ENCODE measurements at places on chromosomes 5 and 9. TPM values are rescaled to one million over a fixed set of nuclear protein-coding genes. Genes with fewer than 3 reads are reported as not detected.

The ENTPD2 gene
- total RNA-seq: not detected

- DNase-seq: no peak
Observed at GRCh38 chr9:84436386-84437109, 96.0 kb upstream of the SLC28A3 start.

The MYORG gene
- total RNA-seq: 2.0 TPM

The DBH gene
- total RNA-seq: not detected

The SIT1 gene
- total RNA-seq: 44.0 TPM

The IRGM gene
- total RNA-seq: 2.6 TPM

DNA sequence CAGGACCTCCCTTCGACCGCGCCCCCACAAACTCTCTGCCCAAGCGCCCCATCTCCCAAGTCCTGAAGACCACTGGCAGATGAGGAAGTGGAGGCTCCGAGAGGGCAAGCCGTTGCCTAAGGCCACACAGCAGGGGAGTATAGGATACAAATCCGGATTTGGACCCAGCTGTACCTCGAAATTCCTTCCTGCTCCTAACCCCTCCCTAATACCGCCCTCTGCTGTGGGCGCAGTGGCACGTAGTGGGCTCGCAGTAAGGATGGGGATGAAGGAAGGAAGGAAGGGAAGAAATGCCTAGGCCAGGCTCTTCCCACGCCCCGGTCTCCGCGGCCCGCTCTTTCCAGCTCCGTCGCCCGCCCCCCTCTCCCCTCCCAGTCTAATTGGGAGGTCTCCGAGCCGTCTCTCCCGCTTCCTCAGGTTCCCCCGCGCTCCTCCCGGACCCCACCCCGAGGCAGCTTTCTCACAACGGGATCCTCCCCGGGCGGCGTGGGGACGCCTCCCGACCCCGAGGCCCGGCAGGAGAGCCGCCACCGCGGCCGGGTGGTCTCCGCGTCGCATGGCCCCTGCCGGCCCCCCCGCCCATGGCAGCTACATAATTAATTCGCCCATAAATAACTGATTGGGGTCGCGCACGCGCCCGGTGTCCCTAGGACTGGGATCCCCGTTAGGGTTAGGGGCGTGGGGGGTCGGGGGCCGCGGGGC lies 138.9 kb downstream of the C9orf50 start:
- no peak for DNase-seq

DNA sequence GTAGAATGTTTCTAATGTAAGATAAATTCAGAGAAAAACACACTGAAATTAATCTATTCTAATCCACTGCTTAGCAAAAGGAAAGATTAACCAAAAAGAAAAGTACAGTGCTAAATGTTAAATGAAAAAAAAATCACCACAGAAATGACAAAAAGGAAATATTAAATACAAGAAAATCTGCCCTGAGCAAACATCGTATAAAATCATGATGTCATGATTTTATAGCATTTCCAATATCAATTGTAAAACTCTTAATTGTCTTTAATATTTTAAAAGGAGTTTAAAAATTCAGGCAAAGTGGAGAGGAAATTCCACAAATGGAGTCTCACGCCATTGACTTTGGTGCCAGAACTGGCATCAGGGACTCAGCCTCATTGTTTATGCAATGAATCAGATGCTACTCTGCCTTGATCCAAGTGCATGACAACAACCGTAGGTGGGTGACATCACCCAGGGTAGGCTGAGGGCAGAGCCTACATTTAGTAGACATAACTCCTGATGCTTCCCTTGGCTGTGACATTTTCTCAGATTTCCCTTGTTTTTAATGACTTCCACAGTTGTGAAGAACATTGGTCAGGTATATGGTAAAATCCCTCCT lies 696.8 kb downstream of the SEMA5A start:
- DNase-seq: no peak

The UNC5A gene
- total RNA-seq: not detected

The CAMK2A gene
- not detected for total RNA-seq

The NTRK2 gene
- 0.02 TPM for total RNA-seq

The SPAAR gene
- total RNA-seq: not detected

The PCDHAC2 gene
- total RNA-seq: not detected

The PRDM9 gene
- total RNA-seq: not detected

Measured in activated naive CD4-positive, alpha-beta T cell treated with anti-CD3 and anti-CD28 coated beads for 36 hours (primary cell).